ENCODE measurements at places on chromosomes 2 and 18.

DNA sequence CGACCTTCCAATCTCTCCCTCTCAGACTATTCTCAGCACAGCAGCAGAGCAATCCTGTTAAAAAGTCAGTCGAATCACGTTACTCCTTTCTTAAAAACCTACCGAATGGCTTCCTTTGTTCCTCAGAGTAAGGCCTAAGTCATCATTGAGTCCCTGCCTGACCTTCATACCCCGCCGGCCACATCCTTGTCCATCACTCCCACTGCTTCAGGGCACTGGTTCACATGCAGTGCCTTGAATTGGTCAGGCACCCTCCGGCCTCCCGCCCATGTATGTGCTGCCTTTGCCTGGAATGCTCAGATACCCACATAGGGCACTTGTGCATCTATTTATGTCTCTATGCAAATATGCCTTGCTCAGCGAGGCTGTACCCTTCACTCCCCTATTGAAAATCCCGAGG lies 206.4 kb downstream of the DLGAP1 start:
- DNase-seq: no peak

GRCh38 chr18:10860382-10860781 lies 289.0 kb downstream of the PIEZO2 start:
- no peak for DNase-seq

DNA sequence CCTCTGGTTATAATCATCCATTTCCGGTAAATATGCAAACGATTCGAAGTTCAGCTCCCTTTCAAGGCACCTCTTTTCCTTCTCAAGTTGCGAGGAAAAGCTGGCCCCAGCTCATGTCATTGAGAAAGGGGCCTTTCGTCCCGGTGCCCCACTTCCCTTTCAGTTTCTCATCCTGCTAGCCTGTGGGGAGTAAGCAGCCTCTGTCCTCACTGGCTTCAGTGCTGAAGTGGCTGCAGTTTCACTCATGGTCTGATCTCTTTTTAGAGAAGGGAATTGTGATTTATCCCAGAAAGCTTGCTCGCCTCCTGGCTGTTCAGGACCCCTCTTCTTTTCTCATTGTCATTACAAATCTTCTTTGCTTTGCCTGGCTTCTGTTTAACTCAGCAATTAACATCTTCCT lies 207.5 kb downstream of the NR4A2 start:
- no peak for DNase-seq

DNA sequence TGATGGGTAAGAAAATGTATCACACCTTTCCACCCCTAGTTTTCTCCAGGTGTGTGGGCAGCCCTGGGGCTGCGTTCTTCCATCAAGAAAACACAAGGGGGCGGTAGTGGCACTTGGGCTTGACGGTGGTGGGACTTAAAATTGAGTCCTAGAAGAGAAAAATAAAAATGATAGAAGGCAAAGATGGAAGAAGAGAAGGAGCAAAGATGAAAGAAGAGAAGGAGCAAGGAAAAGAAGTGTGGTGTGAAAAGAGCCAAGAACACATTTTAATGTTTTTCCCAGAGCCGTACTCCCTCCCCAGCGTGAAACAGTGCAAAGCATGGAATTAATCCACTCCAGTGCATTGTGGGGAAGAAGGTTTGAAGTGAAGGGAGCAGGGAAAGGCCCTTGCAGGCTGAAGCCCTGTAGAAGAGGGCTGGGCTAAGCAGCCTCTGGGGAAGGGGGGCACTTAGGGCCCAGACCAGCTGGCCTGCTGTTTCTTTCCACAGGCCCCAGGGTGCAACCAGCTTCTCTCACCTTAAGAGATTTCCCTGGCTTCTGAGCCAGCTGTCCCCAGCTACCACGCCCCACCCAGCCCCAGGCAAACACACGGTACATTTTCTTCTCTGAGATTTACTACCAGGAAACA lies 256.8 kb downstream of the RNF152 start:
- DNase-seq: peak; percentile 70

- DNase-seq: no peak
These were observed 355.2 kb upstream of the SLC14A2 start for GRCh38 chr18:45260125-45260524.

- no peak for DNase-seq
These were observed 5.2 kb upstream of the EHD3 start for GRCh38 chr2:31228717-31229116.

- DNase-seq: no peak
These were observed 173.7 kb downstream of the CMPK2 start for GRCh38 chr2:6692056-6692455.

DNA sequence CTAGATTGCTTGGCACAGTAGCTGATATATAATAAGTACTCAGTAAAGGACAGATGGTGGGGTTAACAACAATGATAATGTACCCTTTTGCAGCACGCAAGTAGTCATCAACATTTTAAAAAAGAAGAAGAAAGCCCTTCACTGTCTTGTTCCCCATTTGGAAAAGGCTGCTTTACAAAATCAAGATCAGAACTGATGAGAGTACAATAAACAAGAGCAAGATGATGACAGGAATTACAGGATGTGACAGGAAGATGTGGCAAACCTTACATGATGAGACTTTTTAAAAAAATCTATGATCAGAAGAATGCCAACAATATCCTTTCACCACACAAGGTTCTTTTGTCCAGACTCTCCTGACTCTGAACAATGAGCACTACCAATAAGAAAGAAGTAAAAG lies 9.1 kb downstream of the TYW5 start:
- DNase-seq: no peak

- no peak for DNase-seq
These were observed 52.1 kb downstream of the ZBTB7C start for GRCh38 chr18:48356909-48357631.

All from fibroblast of pulmonary artery (primary cell).